T47D (cell line): ENCODE measurements at places on chromosomes 11 and 22.

DNA sequence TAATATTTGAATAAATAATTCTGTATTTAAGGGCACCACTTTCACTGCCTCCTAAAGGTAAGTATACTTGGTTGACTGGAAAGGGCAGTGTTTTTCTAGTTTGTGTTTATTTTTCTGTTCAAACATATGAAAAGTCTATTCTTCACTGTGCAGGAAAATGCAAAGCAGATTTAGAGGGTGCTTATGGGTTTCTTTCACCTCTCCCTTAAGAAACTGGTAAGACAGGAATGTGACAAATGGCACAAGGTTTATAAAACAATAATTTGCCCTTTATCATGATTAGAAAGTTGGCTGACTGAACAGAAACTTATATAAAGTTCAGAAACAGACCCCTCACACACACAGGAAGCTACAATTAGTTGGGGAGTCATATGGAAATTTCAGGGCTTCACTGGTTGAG, 60.6 kb downstream of the PLEKHA7 start:
- DNase-seq, result no peak

DNA sequence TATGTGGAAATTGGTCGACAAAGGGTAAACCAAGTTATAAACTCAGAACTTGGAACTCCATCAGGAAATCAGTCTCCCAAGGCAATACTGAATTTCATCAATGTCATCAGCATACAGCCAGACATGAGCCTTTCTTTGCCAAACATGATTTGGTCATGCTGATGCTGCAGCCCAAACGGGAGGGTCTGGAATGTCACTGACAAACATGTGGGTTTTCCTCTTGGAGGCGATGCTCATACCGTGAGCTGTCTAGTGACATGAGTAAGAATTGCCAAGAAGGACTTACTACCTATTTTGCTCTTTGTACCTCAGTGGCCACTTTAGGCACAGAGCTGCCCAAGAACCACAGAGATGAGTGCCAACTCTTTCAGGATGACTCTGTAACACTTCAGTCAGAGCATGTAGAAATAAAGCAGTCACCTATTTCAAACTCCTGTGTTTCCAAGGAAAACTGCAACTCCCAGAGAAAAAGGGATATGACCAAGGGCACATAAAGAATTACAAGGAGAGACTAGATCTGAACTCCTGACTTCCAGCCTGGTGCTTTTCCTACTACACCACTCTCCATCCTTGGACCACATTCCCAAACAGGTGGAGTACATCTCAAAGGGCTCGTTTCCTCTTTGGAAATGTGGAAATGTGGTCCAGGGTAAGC, 24.3 kb upstream of the MRGPRX2 start:
- DNase-seq, result no peak

DNA sequence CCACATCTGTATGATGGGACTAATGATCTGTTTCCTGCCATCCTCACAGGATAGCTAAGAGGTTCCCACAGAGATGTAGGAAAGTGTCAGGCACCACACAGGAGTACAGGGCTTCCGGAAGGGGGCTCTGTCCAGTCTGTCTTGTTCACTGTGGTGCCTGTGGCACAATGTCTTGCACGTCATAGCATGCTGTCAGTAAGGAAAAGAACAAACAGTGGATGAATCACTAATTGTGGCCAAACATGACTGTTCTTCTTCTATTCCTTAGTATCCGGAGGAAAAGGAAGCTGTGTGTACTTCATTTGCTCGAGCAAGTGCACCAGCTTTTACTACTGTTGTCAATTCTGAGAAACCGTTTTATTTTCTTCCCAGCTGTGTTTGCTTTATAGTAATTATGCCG, 73.4 kb upstream of the YWHAH start:
- peak; percentile 42 for DNase-seq

DNA sequence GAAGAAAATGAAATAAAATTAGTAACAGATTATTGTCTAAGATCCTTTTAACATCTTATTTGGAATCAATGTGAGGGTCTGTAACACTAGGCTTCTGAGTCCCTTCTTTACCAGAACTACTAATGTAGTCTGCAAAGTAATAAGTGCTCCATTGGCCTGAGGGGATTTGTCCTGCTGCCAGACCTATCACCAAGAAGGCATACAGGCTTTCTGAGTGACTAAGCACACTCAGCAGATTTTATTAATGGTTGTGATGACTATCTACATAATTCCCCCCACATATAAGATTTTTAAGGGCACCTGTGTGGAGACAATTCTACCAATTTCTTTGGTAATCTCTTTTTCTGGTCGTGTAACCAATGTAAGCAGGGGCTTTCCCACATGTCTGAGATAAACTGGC, 365.0 kb upstream of the FAT3 start:
- DNase-seq, result peak; percentile 48

GRCh38 chr11:102794382-102794781, 3.6 kb downstream of the MMP1 start:
- peak; percentile 35 for DNase-seq

- no peak for DNase-seq
Observed at GRCh38 chr11:78019808-78020207, 3.3 kb downstream of the KCTD14 start.

GRCh38 chr11:97703851-97704250, 1314.0 kb downstream of the JRKL start:
- no peak for DNase-seq

GRCh38 chr22:48161298-48161697, 1398.8 kb downstream of the TBC1D22A start:
- DNase-seq, result no peak

DNA sequence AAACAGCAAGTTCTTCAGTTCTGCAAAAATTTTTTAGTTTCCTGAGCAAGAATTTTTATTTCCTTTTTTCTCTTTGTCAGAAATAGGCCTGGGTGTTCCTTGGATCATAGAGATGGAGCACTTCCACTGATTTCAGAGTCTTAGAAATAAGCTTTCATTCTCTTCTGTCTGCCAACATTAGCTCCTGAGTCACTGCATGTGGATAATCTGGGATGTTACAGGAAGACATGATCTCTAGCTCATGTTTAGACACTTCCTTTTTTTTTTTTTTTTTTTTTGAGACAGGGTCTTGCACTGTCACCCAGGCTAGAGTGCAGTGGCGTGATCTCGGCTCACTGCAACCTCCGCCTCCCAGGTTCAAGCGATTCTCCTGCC, 13.2 kb upstream of the TMEM218 start:
- DNase-seq, result no peak

GRCh38 chr11:11604370-11604990, 17.3 kb downstream of the GALNT18 start:
- no peak for DNase-seq

DNA sequence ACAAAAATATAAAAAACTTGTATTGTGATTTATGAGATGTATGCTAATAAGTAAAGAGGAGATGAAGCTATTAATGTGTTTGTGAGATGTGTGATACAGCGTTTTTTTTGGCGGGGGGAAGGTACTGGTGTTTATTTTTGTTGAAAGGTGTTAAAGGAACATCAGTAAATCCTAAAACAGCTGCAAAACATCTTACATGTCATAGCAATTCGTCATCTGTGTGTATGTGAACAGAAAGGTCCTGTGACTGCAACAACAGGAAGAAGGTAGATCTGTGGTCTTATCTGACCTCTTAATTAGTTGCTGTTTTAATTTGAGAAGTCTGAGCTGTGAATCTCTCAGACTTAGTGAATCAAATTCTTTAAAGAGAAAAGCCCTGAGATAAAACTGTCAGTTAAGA, 1041.1 kb downstream of the JRKL start:
- no peak for DNase-seq

- no peak for DNase-seq
Observed at GRCh38 chr11:70113801-70114200, 35.7 kb downstream of the ANO1 start.

DNA sequence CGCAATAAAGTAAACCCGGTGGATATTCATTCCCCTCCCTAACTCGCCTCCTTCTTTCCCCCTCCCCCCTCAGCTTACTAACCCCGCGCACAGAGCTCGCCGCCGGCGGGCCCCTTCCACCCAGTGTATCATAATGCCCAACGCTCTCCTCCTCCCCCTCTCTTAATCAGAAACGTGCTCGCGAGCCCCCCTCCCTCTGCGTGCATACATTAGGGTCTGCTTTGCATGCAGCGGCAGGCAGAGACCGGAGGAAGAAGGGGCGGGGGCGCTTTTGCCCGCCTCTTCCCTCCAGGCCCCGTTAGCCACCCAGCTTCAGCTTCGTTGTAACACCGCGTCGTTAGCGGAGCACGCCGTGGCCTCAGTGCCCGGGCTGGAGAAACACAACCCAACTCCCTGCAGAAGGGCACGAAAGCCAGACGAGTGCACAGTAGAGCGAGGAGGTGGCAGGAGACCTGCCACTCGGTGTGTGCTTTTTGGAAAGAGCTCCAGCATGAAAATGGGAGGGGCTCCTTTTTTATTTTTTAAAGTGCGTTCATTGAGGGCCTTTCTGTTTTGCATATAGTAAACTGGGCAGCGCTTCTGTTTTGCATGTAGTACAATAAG, 901 bp upstream of the KMT2A start:
- peak; percentile 62 for DNase-seq

- DNase-seq, result no peak
Observed at GRCh38 chr11:36266767-36267166, 22.5 kb downstream of the COMMD9 start.

DNA sequence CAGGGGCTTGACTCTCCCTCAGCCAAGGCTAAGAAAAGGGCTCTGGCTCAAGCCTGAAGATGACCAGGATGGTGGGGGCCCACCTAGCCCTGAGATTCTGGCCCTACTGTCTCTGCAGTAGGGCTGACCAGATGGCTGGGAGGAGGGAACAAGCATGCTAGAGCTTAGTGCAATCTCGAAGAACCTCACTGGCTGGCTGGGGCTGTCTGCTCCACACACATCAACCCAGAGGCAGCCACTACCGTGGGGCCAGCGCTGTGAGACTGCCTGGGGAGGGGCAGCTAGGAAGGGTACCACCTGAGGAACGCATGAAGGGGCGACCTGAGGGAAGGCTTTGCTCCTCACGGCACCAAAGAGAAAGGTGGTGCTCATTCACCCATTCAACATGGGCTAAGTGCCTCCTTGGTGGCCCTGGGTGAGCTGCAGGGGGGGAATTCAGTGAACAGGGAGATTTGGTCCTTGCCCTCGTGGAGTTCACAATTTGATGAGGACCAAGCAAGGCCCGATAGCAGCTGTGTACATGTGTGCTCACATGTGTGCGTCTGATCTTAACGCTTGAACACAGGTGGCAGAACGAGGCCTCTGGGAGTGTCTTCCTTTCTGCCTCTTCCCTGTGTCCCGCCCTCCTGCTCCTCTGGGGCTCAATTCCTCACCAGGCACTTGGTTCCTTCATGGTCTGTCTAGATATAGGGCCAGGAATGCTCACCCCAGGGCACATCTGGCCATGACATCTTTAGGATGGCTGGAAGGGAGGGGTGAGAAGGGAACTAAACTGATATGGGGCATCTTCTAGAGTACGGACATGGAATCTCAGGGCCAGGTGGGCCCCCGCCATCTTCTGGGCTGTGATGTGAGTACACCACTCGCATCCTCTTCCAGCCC, 102.3 kb upstream of the PITPNB start:
- no peak for DNase-seq

DNA sequence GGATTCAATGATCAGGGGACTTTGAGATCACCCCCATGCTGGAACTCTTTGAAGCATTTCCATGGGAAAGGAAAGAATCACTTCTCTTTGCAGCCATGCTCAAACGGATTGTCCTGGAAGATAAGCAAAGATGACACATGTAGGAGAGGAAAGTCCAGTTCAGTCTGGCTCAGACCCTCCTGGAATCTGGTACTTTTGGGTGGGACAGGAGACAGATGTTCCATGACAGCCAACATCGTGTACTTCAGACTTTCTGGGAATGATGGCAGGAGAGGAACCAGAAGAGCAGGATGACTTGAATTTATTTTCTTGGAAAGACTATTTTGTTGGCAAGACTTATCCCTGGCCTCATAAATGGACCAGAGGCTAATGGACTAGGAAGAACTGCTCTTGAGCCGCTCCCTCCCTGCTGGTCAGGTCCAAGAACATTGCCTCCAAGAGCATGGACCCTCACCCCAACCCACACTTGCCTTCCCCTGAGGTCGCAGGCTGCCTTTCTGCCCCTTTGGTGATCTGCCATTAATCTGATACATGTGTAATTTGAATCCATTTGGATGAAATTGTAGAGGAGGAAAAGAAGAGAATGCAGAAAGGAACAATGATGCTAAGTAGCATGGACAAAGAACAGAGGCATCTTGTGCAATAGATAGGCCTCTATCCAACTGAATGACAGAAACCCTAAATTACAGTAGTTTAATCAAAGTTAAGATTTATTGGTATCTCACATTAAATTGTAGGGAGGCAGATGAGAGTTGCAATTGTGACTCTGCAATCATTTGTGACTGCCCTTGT, 201.0 kb downstream of the SNX19 start:
- no peak for DNase-seq

DNA sequence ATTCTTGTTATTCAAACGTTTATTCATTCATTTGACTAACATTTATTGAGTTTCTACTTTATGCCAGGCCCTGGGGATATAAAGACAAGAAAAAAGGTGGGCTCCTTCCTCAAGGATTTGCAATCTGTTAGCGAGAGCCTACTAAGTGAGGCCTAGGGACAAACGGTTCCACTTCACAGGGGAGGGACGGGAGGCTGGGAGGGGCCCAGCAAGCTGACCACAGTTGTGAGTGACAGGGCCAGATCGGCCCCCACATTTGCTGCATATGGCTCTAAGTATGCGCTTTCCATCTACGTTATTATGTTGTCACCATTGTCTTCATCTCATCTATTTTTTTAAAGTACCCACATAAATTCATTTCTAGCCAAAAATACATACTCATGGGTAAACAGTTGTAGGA, 271.1 kb downstream of the BUD13 start:
- DNase-seq, result no peak

DNA sequence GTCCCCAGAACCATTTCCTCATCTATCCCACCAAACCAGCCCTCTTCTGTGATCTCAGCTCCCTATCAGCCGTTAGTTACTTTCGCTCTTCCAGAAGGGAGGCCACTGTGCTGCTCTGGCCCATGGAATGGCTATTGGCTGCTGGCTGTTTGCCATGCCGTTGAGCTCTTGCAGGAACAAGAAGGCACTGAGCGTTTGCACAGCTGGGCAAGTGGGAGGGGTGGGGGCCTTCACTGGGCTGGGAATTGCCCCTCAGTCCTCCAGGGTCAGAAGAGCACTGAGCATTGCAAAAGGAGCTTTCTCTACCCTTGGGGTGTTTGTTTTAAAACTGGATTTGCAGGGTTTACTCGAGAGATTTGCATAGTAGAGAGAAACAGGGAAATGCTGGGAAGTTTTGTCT, 129.0 kb upstream of the PARVA start:
- peak; percentile 99 for DNase-seq
